Fibroblast of skin of back (primary cell): ENCODE measurements at places on chromosomes 5 and 9.

DNA sequence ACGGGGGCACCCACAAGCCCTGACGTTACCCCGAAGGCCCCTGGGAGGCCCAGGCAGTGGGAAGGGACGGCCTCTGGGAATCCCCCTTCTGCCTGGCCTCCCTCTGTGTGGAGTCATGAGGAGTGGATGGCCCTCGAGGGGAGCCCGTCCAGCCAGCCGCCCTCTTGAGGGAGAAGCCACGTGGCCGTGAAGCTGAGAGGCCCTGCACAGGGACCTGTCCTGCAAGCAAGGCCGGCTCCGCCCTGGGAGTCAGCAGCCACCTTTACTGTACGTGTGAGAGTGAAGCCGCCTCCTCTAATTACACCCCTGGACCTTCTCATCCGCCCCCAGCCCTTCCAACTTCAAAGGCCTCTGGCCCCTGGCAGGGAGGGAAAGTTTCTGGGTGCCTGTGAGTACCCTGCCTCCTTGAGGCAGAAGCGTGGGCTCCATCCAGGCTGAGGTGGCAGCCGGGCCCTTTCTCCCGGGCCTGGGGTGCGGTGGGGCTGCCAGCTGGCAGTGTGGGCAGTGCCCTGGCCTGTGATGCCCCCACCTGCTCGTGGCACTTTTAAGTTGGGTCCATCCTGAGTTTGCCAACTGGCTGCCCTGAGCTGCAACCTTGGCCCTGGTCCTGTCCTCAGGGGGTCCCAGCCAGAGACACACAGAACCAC is 55.9 kb upstream of the EGFL7 start:
- DNase-seq: no peak

GRCh38 chr5:24642022-24642421 is 2.8 kb downstream of the CDH10 start:
- DNase-seq: peak; percentile 8

DNA sequence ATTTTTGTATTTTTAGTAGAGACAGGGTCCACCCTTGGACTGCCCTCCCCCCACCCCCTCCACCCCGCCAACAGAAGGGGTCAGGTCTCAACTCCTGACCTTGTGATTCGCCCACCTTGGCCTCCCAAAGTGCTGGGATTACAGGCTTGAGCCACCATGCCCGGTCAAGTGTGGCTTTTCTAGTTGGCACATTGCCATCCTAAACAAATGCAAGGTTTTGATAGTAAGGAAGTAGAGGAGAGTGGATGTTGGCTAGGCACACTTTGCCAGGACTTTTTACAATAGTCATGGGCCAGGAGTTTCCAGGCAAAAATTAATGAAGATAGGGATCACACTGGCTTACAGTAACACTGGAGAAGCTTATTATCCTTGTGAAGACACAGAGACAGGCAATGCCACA is 62.4 kb downstream of the GALNT12 start:
- DNase-seq: no peak

GRCh38 chr5:164336906-164337305 is 831.5 kb downstream of the MAT2B start:
- DNase-seq: peak; percentile 98

DNA sequence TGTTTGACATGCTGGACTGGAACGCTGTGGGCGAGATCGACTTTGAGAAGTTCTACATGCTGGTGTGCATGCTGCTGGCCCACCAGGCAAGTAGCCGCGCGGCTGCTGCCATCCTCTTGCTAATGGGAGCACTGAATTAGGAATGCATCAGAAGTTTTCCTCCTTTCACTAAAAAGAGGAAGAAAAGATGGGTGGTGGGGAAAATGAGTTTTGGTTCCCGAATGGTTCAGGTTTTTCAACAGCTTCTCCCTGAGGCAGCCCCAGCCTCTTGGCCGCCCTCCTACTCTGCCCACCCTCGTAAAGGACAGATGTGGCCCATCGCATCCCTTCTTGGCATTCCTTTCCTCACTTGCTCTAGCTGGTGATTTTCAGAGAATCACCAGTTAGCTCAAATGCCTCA is 5.5 kb downstream of the EFCAB9 start:
- DNase-seq: no peak
